ENCODE measurements at places on chromosomes 4 and X.

DNA sequence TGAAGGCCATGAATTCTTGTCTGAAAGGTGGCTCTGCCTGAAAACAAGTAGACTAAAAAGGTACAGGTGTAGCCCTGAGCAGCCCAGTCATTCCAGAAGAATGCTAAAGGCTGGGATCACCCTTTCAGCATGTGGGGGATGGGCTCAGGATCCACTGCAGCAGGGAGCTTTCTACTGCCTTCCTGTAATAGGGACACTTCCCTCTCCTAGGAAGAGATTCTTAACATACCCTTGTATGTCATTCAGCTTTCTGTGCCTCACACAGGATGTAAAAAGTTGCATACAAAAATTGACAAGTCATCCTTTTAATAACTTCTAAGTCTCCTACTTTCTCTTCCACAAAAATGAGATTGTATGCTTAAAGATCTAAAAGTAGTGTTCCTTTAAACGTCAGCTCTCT lies 123.3 kb downstream of the ZNF518B start:
- DNase-seq = no peak

DNA sequence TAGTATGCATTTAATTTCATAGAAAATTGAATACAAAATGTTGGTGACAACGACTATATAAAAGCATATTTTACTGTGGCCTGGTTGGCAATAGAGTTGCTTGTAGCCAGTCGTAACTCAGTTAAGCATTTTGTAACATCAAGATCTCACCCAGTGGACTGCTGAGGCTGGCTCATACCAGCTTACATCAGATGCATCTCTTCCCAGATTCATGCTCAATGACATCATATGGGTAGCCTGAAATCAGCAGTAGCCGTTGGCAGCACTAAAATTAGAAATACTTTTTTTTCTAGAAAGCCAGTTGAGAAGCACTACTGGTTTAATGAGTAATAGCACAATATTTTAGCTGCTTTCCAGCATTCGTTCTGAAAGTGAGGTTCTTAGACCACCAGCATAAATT lies 341.2 kb downstream of the TECRL start:
- no peak for DNase-seq

GRCh38 chr4:73615613-73616012 lies 4.6 kb downstream of the RASSF6 start:
- DNase-seq = no peak

GRCh38 chr4:183195534-183195933 lies 96.5 kb downstream of the WWC2 start:
- DNase-seq = no peak

DNA sequence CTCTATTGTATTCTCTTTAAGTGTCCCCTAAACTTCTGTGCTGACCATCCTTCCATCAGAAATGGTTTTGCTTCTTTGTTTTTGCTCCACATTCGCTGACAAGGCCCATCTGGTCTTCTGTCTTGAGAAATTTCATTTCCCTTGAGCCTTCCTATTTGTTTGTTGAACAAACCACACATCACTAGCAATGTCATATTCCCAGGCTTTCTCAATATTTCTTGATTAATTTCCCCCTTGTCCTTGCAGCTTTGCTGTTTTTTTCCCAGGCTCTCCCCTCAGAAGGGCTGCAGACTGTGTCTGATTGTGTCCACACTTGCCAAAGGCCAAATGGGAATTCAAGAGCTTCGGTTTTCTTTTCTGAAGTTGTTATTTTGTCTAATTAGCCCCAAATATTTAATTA lies 158.9 kb downstream of the MID1IP1 start:
- no peak for DNase-seq

DNA sequence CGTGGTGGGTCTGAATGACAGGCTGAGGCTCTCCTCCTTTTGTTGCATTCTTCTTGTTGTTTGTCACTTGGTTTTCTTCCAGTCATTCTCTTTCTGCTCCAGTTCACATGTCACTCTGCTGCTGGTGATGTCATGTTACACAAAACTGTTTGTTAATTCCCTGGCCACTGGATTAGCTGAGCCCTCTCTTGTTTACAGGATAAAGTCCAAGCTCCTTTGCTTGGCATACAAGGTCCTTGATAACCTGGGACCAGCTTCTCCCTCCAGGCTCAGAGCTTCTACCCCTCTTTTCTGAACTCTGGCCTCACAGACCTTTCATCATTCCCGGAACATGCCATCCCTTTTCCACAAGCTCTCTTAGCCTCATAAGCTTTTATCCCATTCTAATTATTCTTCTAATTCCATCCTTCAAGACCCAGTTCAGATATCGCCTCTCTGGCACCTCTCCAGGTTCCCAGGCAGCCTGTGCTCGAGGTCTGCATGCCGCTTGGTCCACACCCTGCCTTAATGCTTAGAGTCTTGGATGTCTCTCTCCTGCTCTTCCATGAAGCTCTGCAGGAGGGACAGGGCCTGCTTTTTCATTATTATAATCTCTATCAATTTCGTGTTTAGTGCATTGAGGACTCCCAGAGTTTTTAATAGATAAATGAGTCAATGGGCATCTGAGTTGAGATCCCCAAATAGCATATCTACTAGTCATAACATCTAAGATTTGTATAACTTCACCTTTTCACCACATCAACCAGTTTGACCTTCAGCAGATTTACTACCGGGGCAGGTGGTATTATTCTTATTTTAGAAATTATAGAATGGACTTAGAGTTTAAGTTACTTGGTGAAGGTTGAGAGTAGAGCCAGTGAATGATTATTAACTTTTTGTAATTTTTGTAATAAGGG lies 98.7 kb downstream of the TMEM131L start:
- DNase-seq = no peak

- DNase-seq = no peak
These were observed 18.1 kb downstream of the FNIP2 start for GRCh38 chr4:158786955-158787354.

GRCh38 chr4:33054161-33054560 lies 2334.0 kb downstream of the PCDH7 start:
- DNase-seq = no peak

- DNase-seq = no peak
These were observed 85.5 kb downstream of the PSAPL1 start for GRCh38 chr4:7348946-7349900.

GRCh38 chrX:101452056-101452455 lies 33.2 kb upstream of the ARMCX4 start:
- DNase-seq = no peak

- DNase-seq = no peak
These were observed 6.6 kb upstream of the LOC101059915 start for GRCh38 chrX:71660562-71661416.

DNA sequence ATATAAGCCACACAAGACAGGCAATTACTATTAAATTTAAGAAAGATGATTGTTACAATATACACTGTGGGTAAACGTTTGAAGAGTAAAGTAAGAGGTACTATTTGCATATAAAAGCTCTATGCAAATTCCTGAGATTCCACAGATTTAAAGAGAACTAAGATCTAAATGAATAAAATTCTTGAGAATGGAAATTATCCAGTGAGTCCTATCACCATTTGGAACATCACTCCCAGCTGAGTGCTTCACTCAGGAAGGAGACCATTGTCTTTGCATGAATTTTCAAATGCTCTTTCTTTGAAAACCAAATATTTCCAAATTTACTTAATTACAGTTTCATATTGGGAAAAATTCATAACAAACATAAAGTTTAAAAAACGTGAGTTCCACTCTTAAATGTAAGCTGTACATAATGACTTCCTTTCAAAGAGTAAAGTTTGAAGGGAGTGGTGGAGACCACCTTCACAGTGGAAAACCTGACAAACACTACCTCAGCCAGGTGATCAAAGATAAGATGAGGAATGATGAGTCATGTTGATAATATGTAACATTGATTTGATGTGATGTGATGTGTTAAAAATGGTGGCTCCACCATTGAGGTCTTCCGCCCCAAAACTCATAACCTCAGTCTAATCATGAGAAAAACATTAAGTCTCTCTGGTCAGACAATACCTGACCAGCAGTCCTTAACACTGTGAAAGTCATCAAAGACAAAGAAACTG lies 159.9 kb downstream of the BANK1 start:
- DNase-seq = no peak

DNA sequence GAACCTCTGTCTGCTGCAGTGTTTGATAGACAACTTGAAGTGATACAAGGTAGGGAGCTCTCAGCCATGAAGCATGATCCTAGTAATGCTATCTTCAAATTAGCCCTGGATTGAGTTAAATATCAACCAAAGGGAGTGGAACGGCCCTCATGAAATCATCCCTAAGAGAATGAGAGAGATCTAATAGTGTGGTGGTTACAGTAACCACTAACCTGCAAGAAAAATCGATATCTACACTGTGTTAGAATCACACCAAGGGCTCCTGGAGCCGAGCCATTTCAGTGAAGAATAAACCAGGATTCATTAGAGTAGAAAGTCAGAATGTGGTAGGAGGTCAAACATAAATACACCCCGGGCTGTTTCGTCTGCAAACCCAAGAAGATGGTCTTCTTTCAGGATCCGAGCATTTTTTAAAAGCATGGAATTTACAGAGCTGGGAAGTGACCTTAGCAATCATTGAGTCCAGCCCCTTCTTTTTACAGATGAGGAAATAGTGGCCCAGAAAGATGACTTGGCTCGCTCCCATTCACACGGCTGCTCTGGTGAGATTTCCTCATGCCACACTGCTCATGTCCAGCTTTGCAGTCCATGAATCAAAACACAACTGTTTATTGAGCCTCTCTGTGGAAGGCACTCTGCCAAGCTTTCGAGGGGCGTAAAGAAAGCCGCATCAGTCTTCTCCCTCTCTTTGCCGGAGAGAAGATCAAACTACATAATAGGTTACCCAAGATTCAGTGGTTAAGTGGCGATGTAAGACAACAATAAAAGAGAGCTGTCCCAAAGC lies 5.5 kb upstream of the DCTD start:
- no peak for DNase-seq

DNA sequence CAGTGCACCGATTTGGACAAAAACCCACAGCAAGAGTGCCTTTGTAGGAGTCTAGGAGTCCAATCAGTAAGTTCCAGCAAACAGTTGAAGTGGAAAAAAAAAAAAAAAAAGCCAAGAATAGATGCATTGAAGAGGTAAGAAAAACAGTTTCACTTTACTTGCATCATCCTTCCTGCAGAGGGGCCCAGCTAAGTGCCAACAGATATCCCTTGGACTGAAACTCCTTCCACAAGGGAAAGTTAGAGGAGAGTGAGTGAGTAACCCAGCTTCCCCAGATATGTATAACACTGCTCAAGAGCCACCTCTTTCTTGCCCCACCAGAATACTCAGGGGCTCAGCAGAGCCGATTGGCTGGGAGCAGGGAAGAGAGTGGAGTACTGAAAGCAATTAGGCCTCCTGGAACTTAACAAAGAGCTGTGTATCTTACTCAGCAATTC lies 617.7 kb upstream of the SMIM31 start:
- no peak for DNase-seq

- DNase-seq = no peak
These were observed 141.1 kb upstream of the NDST3 start for GRCh38 chr4:117893207-117893606.

DNA sequence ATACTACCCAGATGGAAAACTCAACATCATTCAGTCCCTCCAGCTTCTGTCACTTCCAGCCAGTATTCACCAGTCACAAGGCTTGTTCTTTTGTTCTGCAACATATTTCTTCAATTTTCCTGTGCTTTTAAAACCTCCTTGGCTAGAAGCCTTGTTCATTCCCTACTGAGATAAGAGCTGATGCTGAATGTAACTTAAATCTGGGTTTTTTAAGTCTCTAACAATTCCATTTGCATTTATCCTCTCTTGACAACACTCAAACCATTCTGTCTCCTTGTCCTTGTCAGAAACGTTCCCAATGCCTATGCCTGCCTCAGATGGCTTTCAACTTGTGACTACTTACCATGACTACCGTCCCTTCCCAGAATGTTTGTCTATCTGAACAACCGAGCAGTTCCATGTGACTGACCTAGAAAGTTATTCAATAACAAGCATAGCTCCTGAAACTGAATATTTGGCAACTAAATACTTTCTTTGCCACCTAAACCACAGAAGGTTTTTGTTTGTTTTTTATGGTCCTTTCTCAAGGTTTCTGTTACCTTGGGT lies 682.9 kb upstream of the GALNTL6 start:
- DNase-seq = no peak

DNA sequence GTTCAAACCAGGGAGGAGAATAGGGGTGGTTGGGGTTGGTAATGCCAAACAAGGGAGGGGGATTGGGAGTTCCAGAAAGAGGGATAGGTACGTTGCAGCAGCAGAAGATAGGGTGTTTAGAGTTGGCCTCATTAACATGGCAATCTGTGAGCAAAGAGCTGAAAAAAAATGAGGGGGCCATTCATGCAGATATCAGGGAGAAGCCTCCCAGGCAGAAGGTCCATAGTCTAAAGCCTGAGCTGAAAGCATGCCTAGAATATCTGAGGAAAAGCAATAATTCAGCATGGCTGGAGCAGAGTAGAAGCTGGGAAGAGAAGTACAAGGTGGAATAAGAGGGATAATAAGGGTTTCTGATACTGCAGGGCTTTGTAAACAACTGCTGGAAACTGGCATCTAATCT lies 550.9 kb upstream of the LCORL start:
- no peak for DNase-seq

DNA sequence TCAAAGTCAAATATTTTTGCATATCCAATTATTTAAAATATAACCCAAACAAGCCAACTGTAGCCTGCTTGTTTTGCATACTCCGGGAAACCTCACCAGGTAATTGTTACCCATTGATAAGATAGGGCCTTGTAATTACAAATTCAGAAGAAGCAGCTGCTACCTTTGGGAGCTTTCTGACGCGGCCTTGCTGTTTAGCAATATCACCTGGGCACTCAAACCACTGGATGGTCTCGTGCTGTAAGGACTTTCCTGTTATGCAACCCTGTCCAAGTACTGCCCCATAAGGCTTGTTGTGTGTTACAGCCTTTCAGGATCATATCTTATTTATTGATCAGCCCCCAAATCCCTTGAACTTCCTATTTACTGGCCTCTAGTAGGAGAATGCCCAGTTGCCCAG lies 52.1 kb downstream of the HS3ST1 start:
- no peak for DNase-seq

DNA sequence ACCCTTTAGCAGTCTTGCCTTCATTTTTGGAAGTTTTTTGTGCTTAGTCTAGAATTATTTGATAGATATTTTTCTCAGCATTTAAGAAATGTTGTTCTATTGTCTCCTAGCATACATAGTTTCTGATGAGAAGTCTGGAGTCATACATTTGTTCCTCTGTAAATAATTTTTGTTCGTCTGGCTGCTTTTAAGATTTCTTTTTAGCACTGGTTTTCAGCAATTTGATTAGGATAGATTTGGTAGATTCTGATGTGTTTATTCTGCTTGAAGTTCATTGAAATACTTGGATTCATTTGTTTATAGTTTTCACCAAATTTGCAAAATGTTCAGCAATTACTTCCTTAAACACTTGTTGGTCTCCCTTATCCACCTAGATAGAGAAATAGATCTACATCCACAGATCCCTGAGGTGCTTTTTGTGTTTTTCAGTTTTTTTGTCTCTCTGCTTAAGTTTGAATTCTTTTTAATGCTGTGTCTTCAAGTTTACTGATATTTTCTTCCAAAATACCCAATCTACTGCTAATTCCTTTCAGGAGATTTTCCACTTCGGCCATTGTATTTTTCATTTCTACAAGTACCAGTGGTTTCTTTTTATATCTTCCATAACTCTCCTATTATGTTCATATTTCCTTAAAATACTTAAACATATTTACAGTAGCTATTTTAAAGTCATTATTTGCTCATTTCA lies 64.9 kb downstream of the ABLIM2 start:
- no peak for DNase-seq
